ENCODE measurements at places on chromosomes 7 and 10.

DNA sequence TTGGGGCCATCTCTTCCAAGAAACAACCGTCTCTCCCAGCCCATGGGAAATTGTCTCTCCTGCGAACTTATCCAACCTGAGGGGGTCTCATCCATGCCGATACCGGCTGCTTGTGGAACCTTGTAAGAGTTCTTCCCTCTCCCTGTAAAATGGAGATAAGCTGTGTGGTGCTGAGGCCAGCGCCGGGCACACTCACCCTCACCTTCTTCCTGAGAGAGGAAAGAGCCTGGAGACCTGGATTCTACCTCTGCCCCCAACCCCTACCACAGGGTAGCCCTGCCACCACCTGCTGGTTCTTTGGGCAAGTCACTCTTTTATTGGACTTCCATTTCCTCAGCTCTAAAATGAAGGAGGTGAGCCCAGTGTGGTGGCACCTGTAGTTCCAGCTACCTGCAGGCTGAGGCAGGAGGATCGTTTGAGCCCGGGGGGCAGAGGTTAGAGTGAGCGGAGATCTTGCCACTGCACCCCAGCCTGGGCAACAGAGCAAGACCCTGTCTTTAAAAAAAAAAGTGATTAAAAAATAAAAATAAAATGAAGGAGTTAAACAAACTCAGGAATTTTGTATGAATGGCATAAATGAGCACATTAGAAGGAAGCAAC is 38.4 kb upstream of the PSAP start:
- DNase-seq, result no peak

DNA sequence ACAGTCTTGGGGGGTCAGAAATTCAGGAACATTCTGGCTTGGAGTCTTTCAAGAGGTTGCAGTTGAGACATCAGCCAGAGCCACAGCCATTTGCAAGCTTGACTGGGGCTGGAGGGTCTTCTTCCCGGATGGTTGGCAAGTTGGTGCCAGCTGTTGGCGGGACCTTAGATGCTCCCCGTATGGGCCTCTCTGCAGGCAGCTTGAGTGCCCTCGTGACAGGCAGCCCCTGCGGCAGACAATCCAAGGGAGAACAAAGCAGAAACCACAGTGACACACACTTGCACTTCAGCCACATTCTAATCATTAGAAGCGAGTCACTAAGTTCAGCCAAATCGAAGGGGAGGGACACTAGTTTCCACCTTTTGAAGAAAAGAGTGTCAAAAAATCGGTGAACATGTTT is 59.4 kb upstream of the MXI1 start:
- DNase-seq, result no peak

DNA sequence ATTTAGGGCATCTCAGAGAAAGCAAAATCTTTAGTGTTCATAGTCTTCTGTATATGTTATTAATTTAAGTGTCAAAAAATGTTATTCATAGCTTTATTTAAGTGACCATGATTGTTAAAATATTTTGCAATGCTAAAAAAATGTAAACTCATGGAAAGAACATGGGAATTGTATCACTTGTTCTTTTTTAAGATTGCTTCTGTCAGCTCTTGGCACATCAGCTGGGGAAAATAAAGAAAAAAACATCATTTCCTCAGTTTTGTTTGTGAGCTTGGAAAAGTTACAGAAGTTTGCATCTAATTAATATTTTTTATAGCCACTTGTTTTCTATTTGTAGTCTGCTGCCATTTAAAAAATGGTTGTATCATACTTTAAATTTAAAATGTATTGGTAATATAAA is 285.9 kb upstream of the CSTF2T start:
- no peak for DNase-seq

- DNase-seq, result no peak
These were observed 111.9 kb upstream of the LANCL2 start for GRCh38 chr7:55253188-55253587.

GRCh38 chr7:97418312-97418711 is 300.8 kb downstream of the SDHAF3 start:
- DNase-seq, result no peak

- DNase-seq, result no peak
These were observed 49.9 kb upstream of the MGMT start for GRCh38 chr10:129416956-129417765.

DNA sequence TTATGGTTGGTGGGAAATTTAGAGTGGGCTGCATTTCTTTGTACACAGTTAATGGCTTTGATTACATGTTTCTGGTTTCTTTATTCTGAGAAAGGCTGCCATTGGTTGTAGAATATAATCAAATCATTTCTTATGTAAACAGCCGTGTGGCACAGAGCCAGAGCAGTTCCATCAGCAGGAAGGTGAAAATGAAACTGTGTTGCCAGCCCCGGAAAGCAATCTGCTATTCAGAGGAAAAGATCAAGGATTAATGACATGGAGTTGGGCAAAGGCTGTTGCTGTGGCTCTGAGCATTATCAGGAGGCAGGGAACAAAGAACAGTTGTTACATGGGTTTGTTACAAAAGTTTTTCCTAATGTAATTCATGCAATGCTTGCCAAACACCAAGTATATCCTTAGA is 74.2 kb upstream of the ZNF716 start:
- DNase-seq, result no peak

- DNase-seq, result no peak
These were observed 2.1 kb downstream of the TRDMT1 start for GRCh38 chr10:17199351-17199804.

DNA sequence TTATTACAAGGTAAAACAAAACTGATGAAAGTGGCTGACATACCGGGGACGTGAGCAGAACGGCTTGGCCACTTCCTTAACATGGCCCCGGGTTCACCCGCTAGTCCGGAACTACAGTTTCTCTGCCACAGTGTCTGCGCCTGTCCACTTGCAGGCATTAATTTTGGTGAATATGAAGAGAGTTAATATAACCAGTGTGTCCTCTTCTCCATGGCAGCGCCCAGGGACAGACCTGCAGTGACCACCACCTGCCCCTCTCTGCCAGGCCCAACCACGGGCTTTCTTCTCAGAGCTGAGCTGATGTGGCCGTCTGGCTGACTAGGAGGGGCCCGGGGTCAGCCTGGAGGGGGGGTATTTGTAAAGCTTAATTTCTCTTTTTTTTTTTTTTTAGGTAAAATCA is 1.1 kb upstream of the NDUFB2 start:
- no peak for DNase-seq

GRCh38 chr7:100591596-100591995 is 5.5 kb downstream of the FBXO24 start:
- DNase-seq, result no peak

DNA sequence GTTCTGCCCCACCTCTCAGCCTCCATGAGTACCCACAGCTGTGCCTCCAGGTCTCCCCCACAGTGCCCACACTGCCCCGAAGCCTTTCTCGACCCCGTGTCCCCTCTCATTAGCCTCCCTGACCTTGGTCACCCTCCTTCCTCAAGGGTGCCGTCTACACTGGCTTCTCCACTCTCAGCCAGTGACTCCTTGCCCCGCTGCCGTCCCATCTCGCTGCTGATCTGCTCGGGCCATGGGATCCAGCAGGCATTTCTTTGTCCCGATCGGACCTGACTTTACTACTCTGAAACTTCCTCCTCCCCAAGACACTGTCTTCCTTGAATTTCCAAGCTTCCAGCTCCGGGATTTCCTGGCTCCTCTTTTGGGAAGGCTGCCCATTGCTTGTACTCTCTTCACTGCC is 31.3 kb downstream of the FKBP6 start:
- DNase-seq, result no peak

DNA sequence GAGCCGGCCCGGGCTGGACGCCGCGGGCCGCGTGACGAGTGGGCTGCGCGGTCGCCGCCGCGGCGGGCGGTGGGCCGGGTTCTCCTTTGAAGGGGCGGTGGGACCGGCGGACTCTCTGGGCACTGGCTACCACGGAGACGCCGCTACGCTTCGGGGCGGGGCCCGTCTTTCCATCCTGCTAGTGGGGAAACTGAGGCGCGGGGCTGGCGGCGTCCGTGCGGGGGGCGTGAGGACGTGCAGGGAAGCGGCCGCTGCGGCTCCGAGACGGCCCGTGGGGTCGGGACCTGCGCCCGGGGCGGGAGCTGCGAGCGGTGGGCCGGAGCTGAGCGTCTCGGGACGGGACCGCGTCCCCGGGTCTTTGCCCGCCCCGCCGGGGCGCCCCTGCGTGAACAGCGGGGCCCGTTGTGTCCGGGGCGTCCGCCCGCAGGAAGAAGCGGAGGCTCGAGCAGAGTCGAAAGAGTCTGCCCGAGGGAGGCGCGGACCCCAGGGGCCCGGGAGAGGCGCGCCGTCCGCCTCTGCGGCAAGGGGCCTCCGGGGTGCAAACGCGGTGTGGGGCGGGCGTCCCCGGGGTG is 548 bp upstream of the BNIP3 start:
- no peak for DNase-seq

- DNase-seq, result no peak
These were observed 64.4 kb downstream of the ITGB8 start for GRCh38 chr7:20395104-20395503.

- no peak for DNase-seq
These were observed 675.6 kb downstream of the REEP3 start for GRCh38 chr10:64196638-64197315.

DNA sequence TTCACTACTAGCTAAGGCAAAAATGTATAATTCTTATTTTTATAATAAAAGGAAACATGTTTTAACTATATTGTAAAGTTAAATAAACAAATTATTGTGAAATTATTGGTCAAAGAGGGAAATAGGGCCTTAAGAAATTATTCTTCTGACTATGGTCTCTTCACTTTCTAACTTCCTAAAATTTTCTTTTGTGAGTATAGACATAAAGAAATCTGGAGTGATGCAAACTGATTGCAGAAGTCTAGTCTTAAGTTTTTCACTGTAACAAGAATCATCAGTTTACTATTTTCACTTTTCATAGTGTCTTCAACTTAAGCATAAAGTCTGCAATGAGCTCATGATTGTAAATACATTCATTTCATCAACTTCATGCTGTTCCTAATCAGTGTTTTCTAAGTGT is 525.4 kb downstream of the TFEC start:
- DNase-seq, result no peak

DNA sequence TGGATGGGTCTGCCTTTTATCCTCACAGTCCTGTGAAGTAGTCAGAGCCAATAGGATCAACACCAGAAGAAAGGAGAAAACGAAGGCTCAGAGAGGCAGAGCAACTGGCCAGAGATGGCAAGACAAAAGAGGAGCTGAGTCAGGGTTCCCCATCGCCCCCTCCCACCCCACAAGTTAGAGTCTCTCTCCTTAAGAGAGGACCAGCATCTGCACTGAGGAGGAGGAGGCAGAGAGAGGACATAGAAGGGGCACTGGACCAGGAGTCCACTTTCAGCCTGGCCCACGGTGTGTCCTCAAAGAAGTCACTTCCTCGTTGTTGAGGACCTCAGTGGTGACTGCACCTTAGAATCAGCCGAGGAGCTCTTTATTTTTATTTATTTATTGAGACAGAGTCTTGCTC is 11.6 kb downstream of the SPOCK2 start:
- no peak for DNase-seq

GRCh38 chr10:30415593-30415992 is 18.4 kb upstream of the MAP3K8 start:
- no peak for DNase-seq

GRCh38 chr10:102281102-102281487 is 35.8 kb downstream of the GBF1 start:
- DNase-seq, result peak; percentile 28

- DNase-seq, result no peak
These were observed 67.9 kb upstream of the ITGB1 start for GRCh38 chr10:33025910-33026309.

GRCh38 chr7:38296059-38296857 is 22.8 kb upstream of the TARP start:
- DNase-seq, result no peak

DNA sequence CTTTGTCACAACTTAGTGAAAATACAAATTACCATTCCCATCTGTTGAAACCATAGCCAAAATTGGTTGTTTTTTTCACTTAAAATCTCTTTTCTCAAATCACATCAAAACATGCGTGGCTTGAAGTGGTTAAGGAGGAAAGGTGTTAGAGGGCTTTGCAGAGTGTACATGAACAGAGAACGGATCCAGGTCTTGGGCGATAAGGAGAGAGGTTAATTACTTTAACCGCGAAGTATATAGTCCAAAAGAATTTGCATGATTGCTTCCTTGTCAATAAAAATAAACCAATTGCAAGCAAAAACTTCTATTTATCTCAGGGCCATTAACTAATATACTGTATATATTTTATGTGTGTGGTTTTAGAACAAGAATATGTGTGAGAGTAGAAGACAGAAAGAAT is 813.9 kb upstream of the SORCS1 start:
- DNase-seq, result no peak

DNA sequence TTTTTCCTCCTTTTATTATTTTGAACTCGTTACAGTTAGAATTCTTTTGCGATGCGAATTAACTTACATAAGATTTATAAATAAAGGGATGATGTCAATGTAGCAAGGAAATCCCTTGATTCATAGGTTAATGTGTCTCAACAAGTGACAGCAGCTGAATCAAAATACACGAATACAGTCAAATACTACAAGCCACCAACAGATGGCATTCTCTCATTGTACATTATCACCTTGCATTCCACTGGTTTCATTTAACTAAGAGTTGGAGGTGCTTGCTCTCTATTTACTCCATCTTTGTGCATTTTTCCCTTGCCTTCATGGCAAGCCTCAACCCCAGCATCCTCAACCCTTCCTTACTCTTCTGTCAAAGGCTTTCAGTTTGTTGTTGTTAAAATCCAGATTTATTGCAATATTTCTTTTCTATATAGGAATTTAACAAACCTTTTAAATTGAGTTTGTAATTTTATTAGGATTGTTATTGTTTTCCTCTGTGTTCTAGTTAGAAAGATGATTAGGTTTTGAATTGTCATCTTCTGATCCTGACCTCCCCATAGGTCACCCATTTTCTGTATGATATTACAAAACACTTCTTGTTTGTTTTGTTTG is 78.3 kb downstream of the SLC25A40 start:
- peak; percentile 17 for DNase-seq

GRCh38 chr10:93165367-93165766 is 91.7 kb downstream of the CYP26A1 start:
- DNase-seq, result no peak

- no peak for DNase-seq
These were observed 10.7 kb downstream of the LBX1 start for GRCh38 chr10:101218351-101219138.

GRCh38 chr7:23419845-23420244 is 50.4 kb downstream of the IGF2BP3 start:
- DNase-seq, result no peak

DNA sequence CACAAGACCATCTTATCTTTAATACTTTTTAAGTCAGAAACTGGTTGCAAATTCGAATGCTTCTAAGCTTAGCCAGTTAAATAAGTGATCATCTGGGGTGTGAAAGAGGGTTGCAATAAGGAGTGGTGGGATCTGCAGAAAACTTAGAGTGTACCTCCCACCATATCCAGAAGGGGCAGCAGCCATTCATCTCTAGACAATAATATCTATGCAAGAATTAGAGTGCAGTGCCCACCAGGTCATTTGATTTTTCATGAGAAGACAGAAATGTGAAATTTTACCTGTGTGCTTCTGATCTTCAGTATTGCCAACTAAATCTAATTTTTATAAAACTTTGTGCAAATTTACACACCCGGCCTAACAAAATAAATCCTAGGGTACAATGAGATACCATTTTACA is 127.2 kb upstream of the SP4 start:
- no peak for DNase-seq

GRCh38 chr10:35035606-35036005 is 54.5 kb downstream of the CUL2 start:
- DNase-seq, result no peak

All from right renal pelvis (tissue), 4 donors.